EH (cell line): ENCODE measurements at places on chromosomes 1 and 21.

GRCh38 chr1:168321945-168322344, 41.3 kb downstream of the TBX19 start:
- peak; percentile 59 for DNase-seq

DNA sequence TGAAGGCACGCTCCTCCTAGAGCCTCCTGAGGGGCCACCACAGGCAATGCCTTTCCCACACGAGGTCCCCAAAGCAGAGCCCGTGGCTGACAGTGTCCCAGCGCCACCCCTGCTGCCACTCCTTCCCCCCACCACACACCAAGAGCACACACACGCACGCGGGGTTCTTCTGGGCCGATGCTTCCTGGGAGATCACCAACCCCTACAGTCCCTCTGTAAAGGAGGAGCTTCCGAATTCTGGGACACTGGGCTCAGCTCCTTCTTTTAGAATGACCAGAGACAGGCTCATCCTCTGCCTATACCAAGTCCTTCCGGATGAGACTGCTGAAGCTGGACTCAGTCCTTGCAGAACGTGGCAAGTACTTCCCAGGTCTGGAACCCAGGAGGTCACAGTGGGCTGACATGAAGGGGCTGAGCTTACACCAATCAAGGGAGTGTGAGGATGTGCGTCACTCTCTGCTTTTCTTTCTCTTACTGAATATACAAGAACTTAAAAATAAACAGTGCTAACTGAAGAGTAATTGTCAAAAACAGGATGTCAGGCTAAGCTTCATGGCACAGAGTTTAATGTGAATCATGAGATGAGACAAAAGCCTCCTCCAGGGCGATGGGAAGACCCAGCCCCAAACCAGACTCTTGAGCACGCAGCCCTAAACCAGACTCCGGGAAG, 12.7 kb downstream of the SSU72 start:
- DNase-seq, result no peak

DNA sequence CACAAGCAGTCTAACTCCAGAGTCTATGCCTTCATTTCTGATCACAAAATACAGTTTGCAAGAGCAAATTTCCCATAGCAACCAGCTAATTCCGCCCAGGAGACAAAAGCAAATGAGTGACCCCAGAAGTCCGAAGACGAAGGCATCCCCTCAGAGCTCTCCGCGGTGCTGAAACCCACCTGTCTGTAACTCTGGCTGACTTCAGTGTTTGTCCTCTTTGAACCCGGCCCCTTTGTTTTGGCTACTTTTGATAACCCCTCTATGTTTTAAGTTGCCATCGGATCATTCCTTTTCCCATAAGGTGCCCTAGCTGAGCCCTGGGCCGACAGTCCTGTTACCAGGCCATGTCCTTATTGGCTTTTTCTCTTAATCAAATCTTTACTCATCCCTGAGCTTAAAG, 515.8 kb downstream of the PTPRU start:
- DNase-seq, result peak; percentile 7

DNA sequence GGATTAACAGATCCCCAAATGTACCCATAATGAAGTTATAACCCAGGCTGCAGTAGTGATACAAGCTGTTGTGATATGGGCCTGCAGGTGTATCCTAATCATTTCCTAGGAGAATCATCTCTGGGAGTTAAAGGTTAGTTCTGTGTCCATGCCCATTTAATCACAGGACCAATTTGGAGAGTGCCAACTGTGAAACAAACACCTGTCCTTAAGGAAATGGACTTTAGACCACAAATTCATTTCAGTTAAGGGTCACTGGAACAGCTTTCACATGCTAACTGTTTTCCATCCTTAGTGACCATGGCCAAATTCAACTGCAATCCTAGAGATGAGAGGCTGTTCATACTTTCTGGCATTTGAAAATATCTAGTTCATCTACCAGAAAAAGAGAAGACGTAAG, 160.9 kb downstream of the GPATCH2 start:
- no peak for DNase-seq
